ENCODE measurements at places on chromosomes 4 and X.

DNA sequence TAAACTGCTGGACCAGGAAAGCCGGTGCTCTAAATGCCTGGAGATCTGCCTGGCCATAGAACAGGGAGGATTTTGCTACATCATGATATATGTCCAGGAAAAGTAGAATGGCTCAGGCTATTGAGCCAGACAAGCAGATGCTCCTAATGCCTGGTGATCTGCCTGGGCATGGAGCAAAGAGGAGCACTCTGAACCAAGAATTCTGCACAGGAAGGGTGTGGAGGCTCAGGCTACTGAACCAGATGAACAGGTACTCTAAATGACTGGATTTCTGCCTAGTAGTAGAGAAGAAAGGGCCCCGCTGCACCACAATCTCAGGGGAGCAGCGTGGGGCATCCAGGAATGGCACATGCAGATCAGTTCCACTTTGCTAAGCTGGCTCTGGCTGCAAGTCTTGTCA is 607.9 kb downstream of the ANKRD50 start:
- DNase-seq, result no peak

DNA sequence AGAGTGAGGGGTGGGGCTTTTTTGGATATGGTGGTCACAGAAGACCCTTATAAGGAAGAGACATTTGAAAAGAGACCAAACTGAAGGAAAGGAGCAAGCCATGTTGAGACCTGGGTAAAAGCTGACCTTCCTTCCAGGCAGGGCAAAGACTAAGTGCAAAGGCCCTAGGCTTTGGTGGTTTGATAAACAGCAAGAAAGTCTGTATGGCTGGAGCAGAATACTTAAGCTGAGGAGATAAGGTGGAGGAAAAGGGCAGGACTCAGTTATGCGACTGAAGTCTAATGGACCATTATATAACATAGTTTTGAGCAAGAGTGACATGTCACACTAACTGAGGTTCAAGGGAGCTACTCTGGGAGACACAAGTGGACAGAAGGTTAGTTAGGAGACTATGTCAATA is 20.0 kb downstream of the SH3RF1 start:
- no peak for DNase-seq

DNA sequence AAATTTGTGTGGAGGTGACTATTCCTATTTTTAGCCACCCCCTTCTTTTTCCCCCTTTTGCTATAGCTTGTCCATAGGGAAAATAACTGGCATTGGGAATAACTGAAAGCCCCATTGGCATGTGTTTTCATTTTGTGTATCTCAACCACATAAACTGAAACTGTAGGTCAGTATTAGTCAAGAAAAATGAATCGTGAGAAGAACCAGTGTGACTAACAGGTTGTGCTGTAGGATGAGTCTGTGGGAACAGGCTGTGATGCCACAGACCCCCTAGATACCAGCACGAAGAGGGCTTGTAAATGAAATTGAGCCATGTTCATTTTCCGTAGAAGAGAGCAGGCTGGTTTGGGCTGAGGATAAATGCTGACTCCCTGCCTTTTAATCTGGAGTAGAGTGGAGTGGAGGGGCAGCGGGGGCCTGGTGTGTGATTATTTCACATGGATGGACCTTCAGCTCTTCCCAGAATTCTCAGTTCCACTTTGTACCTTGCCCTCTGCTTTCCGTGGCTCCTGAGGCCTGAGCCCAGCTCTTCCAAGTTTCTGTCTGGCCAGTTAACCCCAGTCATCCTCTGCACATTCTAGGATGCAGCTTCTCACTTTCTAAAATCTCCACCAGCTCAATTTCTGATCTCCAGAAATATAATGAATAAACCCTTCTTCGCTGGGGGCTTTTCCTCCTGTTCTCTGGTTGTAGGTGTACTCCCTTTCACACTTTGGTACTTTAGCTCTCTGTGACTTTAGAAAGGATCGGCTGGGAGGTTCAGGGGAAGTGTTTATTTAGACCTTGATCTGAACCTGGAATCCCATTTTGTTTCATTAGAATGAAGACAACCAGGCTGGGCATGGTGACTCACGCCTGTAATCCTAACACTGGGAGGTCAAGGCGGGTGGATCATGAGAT is 37.3 kb downstream of the DCUN1D4 start:
- no peak for DNase-seq

DNA sequence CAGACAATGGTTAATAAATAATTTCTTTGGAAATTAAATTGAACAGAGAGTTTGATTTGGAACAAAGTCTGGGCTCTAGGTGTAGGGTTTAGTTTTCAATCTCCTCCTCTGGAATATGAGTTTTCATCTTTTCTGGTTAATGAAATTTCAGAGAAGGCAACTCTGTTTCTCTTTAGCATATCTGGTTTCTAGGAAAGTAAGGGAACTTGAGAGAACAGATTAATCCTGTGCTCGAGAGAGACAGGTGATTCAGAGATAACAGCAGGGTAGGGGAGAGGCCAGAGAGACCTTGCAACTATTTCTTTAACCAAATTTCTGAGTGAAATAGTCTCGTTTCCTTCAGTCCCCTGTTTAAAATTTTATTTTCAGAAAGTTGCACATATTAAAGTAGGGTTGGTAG is 275.4 kb downstream of the GALNTL6 start:
- no peak for DNase-seq

GRCh38 chr4:54006755-54007154 is 57.6 kb downstream of the CHIC2 start:
- DNase-seq, result no peak

DNA sequence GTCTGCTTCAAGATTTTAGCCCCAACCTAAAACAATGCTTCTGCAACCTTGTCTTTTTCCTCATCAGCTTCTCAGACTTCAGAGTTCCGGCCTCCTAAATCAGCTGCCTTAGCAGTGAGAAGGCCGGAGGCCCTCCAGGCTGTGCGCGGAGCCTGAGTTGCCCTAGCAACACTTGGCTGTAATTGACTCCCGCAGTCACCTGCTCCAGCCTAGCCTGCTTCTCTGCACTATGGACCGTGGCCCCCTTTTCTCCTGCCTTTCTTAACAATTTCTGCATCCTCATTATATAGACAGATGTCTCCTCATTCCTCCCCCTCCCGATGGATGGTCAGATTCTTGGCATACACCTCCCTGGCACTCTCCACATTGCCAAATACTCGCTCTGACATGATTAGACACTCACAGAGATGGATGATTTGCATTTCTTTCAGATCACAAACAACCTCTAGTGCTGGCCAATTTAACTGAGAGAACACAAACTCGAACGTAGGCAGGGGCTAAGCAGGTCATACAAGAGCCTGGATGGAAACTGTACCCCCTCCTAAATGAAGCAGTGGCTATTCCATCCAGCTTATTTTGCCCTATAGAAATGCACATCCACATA is 9.5 kb upstream of the HUWE1 start:
- no peak for DNase-seq

DNA sequence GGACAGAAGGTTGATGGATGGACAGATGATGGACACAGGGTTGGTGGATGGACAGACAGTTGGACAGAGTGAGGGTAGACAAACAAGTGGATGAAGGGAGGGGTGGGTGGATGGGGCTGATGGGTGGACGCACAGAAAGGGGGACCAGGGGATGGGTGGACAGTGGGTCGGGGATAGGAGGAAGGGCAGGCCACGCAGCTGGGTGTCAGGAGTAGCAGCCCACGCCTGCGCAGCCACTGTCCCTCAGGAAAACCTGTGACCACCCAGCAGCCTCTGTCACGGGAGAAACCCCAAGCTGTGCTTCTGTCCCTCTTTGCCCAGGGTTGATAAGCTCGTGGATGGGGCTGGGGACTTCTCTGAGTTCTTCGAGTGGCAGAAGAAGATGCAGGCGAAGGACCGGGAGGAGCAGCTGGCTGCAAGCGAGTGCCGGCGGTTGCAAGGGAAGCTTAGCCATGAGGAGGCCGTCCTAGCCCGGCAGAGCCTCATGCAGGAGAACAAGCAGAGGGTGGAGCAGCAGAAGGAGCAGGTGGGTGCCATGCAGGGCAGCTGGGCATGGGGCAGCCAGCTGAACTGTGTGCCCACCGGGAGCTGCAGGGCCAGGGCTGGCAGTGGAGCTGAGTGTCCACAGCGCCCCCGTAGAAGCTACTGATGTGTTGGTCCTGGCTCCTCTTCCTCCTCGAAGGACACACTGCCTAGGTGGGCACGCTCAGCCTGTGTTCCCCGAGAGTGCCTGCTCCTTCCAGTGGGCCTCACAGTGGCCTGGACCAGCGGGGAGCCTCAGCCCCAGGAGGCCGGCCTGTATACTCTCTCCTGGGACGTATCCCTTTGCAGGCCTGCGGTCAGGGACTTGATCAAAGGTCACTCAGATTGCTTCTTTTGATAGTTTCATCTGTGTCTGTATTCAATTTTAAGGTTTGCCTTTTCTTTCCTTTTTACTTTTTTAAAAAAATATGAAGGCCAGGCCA is 16.8 kb upstream of the RNF4 start:
- no peak for DNase-seq

GRCh38 chr4:114226968-114227760 is 247.7 kb upstream of the ARSJ start:
- no peak for DNase-seq

DNA sequence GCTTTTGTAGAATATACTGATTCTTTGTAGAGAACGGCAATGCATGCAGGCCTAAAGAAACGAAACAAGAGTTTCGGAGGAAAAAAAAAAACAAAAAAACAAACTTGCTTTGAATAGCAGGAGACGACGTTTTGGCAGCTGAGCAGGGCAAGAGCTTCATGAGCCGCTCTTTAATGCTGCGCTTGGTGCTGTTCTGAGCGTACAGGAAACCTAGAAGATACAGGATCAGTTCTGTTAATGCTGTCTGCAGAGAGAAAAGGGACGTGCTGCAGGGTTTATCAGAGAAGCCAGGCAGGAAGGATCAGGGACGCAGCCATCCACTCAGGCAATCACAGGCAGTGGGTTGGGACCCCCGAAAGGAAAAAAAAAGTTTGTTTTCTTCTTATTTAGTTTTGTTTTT is 182.2 kb downstream of the PACRGL start:
- no peak for DNase-seq

DNA sequence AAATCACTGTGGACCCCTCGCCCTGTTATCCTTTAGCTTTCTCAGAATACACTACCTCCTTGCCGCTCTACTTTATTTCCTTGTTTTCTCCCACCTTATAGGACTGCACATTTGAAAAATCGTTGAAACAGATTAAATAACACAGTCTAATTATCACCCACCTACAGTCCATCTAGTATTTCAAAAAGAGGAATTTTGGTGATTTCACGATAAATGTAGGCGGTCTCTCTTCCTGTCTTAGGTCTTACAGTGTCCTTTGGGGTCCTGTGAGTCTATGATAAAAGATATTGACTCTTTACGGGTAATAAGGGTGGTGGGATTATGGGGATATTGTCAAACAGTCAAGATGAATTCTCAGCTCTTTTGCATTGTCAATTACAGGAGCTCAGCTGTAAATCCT is 2.4 kb upstream of the TBL1X start:
- no peak for DNase-seq

Data from T-helper 2 cell treated with Interferon-gamma antibody and Interleukin-4, amounts not matched to agents 5 μg/mL and 100 μg/mL, for 36 hours (primary cell).